Right renal cortex interstitium (tissue), 3 donors: ENCODE measurements at places on chromosomes 2 and 18.

GRCh38 chr2:46202987-46203386, 94.2 kb upstream of the EPAS1 start:
- no peak for DNase-seq

GRCh38 chr18:78979056-78979729, 425 bp upstream of the SALL3 start:
- DNase-seq, result no peak

GRCh38 chr2:11695576-11695975, 25.6 kb upstream of the NTSR2 start:
- no peak for DNase-seq

GRCh38 chr2:85655961-85656417, 12.0 kb downstream of the SFTPB start:
- DNase-seq, result no peak
